ENCODE measurements at places on chromosomes 7 and 10.

GRCh38 chr7:3688842-3689241 lies 387.8 kb downstream of the SDK1 start:
- DNase-seq: no peak

DNA sequence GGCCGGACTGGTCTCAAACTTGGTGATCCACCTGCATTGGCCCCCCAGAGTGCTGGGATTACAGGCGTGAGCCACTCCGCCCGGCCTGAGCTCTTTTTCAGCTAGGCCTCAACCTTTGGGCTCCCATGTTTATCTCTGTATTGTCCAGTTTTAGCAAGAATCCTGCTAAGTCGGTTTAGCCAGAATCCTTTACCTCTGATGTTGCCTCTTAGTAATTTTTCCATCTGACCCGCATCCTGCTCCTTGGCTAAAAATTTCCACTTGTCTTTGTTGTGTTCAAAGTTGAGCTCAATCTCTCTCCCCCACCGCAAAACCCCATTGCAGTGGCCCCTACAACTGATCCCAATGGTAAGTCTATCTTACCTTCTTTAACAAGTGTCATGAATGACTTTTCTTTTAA lies 20.7 kb upstream of the ST7 start:
- no peak for DNase-seq

- no peak for DNase-seq
Measured at GRCh38 chr10:14612873-14613587, 161.7 kb downstream of the FAM107B start.

DNA sequence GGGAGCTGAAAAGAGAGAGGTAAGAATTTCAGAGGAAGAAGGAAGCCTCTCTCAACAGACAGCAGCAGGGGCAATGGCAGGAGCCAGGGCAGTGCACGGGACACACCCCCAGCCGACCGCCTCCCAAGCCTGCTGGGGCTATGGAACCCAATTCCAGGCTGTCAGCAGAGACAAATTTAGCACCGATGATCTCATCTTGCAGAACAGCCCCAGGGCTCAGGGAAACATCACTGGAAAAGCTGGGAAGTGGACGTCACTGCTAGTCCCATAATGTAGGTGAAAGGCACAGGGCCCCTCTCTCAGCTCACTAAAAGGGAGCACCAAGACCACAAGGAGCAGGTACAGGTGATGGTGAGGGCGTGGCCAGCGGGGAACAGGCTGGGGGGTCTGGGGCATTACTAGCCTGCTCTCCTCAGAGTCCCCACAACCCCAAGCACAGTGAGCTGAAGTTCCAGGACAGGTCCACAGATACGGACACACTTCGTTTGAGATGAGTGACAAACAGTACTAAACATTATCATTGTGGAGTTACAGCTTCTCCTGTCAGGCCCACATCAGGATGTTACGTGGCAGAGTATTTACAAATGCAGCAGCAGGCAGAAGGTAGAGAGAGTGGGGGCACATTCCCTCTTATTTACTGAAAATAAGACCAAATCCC lies 103.7 kb downstream of the PLXNA4 start:
- no peak for DNase-seq

- no peak for DNase-seq
Measured at GRCh38 chr10:100223879-100224278, 5.5 kb downstream of the CHUK start.

- DNase-seq: no peak
Measured at GRCh38 chr7:1994931-1995330, 237.8 kb downstream of the MAD1L1 start.

DNA sequence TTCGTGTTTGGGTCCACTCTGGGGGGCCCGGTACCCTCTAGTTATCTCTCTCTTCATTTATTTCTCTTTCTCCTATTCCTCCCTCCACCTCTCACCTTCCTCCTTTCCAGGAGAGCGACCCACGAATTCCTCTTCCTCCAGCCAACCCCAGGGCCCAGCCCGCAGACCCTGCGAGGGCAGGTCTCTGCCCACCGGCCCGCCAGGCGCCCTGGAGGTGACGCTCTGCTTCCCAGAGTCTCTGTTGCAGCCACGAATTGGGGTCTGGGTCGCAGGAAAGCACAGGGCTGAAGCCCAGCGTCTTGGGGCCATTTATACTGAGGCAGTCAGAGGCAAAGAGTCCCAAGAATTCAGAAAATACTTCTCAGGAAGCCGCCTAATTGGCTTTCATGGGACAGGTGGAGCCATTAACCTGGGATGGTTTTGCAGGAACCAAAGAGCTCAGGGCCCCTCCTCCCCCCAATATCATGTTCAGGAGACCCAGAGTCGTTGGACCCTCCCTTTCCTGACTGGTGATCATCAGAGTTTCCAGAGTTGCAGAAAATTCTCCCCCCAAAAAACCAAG lies 2.7 kb upstream of the EN2 start:
- no peak for DNase-seq

DNA sequence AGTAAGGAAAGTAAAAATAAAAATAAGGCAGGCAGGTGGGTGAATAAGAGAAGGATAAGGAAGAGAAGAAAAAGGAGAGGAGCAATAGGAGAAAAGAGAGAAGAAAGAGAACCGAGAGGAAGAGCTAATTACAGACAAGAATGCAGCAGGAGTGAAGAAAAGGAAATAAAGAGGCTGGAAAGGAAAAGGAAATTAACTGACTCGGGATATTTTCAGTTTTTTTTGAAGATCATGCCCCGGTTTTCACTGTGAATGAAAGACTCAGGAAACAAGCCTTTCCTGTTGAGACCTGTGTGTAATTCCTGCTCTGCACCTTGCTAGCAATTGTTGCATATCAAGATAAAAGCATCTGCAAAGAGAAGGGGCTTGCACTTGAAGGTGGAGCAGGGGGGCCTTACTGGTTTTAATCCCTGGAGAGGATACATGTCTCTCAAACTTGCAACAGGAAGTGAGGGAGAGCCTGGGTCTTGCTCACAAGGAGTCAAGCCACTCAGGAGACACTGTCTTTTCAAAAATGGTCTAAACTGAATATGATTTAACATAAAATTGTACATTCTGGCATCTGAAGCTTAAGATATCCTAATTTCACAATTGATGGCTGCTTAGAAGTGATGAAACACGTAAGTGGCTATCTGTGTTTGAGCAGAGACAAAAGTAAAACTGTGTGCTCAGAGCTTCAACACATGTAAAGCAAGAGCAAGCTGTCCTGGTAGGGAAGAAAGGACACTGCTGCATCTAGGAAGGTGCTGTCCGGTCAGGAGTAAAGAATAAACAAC lies 157.6 kb downstream of the FAM107B start:
- DNase-seq: no peak

- DNase-seq: no peak
Measured at GRCh38 chr7:1592299-1592871, 22.6 kb upstream of the PSMG3 start.

- DNase-seq: no peak
Measured at GRCh38 chr10:123013456-123014419, 4.9 kb downstream of the ACADSB start.
